HFFc6 (cell line): ENCODE measurements at places on chromosomes 2 and 18.

GRCh38 chr2:126302043-126302442 is 353.9 kb upstream of the GYPC start:
- no peak for DNase-seq

- DNase-seq, result no peak
These were observed 263.8 kb downstream of the PHLPP1 start for GRCh38 chr18:62979176-62979575.

DNA sequence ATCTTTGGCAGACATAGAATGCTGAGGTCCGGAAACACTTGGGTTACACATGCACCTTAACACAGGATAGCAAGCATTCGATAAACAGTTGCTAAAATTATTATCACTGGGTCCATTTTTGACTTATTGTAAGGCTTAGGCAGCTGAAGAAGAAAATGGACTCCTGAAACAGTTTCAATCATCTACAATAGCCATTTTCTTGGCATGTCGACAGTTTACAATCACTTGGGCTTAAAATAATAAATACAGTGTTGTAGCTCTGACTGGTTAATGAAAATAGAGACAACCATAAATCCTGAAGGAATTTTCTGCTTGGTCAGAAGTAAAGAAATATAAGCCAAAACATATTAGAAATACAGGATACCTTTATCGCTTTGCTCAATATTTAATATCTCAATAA is 169.2 kb downstream of the XIRP2 start:
- DNase-seq, result no peak

DNA sequence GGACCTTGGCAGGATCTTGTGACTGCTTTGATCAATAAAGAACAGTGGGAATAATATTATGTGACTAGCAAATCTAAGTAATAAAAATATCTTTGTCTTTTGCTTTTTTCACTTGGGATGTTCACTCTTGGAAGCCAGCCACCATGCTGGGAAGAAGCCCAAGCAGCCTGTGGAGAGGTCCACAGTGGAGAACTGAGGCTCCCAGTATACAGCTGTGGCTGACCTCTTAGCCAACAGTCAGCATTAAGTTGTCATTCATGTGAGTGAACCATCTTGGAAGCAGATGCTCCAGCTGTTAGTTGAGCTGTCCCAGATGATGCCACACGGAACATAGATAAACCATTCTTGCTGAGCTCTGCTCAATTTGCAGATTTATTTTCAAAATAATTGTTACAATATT is 160.0 kb downstream of the OSR1 start:
- no peak for DNase-seq

DNA sequence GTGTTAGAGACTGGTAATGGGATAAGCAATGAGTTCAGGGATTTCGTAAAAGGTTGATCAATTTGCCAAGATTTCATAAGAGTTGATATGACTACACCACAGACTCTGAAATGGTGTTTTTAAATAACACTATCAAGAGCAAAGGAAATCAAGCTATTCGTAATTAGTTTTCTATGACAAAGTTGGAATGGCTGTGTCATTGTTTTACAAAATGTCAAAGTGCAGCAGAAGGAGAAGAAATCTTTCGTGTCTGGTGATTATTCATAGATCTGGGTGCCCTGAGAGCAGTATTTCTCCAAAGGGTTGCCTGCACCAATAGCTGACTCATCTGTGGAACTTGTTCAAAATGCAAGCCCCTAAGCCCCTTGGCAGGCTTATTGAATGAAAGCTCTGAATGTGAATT is 70.1 kb downstream of the NABP1 start:
- no peak for DNase-seq

DNA sequence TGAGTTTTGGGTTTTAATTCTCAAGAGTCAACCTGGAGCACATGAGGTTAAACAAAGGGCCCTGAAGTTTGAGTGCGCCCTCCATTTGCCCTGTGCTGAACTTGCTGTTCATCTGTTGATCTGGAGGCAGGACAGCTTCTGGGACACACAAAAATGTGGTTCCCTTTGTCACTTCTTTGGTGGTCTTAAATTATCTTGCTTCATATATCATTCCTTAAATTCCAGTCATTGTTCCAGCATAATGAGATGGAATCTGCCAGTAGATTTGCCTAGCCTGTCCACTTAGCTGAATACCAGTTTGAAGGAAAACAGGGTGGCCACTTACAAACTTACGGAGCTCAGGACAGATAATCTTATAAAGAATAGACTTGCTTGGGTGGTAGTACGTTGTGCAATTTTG is 916 bp downstream of the CETN1 start:
- DNase-seq, result no peak

DNA sequence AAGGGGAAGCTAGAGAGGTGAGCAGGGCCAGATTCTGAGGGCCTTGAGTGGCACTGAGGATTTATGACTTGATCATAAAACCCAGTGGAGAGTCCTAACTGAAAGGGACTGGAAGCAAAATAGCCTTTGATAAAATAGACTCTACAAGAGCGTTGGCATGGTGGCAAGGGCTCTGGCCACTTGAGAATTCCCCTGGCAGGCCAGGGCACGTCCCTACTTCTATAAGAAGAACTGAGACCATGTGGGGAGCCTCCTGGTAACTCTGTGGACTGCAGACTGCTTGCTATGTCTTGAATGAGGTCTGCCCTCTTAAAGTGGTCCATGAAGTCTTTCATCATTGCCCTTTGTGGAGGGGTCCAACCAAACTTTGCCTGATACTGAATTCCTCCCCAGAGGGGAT is 324.8 kb downstream of the ALK start:
- no peak for DNase-seq

DNA sequence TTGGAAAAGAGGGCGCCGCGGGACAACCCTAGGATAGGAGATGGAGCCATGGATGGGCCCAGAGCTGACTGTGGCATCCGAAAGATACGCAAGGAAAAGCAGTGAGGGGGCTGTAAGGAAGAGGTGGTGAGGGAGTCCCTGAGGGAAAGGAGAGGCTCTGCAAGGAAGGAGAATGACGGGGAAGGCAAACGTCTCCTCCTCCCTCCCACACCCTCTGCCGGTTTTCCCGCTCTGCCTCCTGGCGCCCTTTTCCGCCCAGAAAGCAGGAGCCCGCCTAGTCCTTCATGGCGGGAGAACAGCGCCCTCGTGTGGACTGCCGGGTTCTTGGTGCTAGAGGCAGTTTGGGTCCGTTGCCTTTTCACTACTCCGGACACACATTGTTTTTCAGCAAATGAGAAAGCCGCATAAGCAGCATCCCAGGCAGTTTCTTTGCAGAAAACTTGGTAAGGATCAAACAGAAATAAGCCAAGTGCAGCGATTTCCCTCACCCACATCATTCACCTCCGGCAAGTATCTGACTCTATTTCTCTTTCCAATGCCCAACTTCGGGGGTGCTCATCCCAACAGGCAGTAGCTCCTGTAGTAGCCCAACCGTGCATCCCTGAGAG is 200.4 kb downstream of the INO80D start:
- DNase-seq, result peak; percentile 60

DNA sequence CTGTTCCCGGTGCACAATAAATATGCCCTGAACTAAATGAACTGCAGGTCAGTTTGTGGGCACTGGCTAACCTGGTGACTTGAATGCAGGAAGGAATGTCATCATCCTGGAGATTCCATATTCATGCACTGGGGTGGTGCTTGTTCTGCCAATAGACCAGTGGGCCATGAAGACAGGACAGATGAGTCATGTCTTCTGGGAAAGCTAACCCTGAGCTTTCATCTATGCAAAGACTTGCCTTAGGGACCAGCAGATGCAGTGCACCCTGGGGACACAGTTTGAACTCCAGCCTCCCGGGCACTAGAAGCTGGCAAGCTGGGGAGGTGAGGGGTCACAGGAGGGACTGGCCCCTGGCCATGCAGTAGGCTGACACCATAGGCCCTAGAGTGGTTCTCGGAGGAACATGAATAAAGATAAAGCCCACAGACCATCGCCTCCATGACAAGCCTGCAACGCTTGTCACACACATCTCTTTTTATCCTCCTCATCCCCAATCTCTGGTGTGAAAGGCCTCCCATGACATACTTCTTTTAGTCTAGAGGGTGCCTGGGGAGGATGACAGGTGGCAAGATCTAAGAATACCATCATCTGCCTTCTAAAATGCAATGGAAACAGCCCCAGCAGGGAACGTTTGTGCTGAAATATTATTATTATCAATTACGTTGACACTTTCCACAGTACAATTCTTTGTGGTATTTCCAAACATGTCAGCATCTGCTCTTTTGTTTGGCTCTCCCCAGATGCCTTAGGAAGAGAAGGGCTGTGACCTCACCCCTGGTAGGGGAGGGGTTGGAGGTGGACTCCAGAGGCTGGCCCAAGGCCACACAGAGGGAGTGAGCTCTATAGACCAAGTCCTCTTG is 267.4 kb upstream of the RAB6C start:
- DNase-seq, result no peak

DNA sequence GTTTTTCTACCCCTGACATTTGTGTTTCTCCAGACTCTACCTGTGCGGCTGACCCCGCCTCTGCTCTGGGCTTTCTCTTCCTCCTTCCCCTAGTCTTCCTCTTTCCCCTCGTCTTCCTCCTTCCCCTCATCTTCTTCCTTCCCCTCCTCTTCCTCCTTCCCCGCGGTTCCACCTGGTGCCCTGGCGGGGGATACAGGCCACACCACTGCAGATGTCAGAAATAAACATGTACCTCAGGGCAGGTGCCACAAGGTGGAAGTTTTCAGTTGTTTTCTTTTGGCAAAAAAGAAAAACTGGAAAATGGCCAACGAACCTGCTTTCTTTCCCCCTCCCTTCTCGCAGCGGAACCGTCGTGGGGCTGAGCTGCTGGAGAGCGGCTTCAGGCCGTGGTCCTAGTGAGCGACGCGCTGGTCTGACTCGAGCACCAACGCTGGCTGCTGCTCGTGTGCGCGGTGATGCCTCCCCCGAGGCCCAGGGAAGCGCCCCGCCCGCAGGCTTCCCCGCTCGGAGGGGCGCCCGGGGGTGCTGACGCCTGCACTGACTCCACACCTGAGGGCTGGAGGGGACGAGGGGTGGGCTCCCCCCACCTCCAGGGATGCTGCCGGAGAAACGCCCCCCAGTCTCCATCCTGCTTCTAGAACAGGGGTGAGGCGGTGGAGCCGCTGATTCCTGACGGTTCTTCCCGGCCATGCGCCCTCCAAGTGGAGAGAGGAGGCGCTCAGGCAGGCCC is 83.7 kb upstream of the ZNF516 start:
- no peak for DNase-seq

GRCh38 chr2:105317937-105318336 is 11.6 kb downstream of the TGFBRAP1 start:
- no peak for DNase-seq

DNA sequence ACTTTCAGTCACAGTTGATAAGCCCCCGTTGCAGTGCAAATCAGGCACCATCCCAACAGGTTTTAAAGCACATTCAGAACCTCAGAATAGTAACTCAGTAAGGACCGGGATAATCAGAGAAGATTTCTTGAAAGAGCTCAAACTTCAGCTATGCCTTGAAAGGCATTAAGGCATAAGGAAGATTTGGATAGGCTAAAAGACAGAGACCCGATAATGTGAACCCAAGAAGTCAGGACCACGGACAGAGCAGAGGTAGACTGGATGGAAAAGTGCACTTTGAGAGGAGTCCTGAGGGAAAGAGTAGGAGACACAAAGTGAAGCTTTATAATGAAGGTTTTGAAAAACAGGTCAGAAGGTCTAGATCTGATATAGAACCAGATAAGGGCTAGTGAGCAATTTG is 36.9 kb upstream of the KLF7 start:
- DNase-seq, result peak; percentile 28

DNA sequence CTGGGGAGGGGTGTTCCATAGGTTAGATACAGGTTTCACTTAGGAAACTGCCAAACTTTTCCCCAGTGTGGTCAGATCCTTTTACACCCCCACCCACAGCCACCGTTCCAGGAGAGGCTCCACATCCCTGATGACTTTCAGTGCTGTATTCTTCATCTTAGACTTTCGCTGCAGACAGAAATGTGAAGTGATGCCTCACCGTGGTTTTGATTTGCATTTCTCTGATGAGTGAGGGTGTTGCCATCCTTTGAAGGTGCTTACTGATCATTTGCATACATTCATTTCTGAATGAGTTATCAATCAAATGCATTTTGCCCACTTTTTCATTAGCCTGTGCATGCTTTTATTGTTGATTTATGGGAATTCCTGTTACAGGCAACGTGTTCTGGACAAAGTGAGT is 14.9 kb downstream of the COPS9 start:
- no peak for DNase-seq

GRCh38 chr18:65968239-65969004 is 217.6 kb downstream of the CDH7 start:
- no peak for DNase-seq

DNA sequence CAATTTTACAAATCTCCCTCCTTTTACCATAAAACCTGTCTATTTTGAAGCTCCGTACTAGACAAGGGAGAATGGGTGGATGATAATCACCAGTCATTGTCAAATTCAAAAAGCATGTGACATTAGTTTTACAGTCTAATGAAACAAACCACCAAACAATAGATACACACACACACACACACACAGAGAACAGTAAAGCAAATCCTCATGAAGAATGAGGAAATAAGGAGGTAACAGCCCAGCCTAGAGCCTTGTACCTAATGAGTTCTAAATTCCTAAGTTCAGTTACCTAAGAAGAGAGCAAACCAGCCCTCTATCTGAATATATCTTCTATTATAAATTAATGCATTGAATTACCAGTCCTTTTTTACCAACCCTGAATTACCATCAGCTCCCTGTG is 36.8 kb upstream of the BZW1 start:
- no peak for DNase-seq

DNA sequence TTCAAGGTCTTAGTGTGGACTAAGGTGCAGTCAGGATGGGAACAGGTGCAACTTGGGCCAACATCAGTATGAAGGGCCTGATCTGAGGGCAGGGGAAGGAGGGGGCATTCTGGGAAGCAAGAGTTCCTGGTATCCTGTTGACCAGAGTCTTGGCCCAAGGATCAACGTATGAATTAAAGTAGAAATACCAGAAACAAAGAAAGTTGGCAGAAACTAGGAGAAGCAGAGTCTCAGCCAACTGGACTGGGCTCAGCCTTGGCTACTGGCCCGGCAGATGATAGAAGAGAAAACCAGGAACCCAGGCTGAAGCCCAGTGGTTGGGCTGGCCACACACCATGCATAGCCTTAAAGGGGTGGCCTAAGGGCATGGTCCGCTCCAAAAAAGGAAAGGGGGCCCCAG is 2.3 kb downstream of the CETN1 start:
- DNase-seq, result no peak

- DNase-seq, result no peak
These were observed 63.8 kb upstream of the MSH6 start for GRCh38 chr2:47719099-47719498.
